ENCODE measurements at places on chromosomes 11 and 22.

GRCh38 chr22:22720201-22720723, 75.8 kb downstream of the GGTLC2 start:
- DNase-seq, result peak; percentile 31

GRCh38 chr11:20203831-20204230, 43.6 kb upstream of the DBX1 start:
- no peak for DNase-seq

DNA sequence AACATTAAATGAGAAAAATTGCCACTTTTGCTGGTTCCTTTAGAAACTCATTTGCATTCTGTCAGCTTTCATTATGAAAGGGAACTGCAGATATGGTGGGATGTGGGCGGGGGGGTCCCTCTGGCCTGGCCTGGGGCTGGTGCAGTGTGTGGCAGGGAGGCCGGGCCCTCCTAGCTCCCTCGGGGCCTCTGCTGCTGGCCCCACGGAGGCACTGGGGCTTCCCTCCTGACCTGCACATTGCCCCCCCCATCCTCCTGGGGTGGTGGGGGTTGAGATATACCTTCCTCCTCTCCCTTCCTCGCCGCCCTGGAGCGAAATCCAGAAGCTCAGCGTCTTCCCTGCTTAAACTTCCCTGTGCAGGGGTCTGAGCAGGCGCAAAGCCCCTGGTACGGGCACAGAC, 1005.9 kb downstream of the BRD1 start:
- no peak for DNase-seq

DNA sequence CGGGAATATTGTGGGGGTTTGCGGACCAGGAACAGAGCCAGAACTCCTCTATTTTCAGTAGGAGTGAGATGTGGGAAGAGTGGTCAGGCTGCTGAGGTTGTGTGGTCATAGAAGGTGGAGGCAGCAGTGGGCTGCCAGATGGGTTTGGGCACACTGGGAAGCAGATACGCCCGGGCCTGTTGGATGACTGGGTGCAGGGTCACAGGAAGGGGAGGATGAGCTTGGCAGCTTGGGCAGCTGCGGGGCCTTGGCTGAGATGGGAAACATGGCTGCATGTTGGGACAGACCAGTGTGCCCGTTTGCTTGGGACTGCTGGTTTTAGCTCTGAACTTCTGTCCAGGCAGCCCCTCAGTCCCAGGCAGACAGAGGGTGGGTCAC, 11.4 kb downstream of the SHANK3 start:
- DNase-seq, result no peak

GRCh38 chr11:27934830-27935145, 173.2 kb downstream of the KIF18A start:
- peak; percentile 99 for DNase-seq

- no peak for DNase-seq
These were observed 30.7 kb upstream of the TH start for GRCh38 chr11:2202071-2202899.

GRCh38 chr11:69644962-69645675, 4.2 kb downstream of the CCND1 start:
- no peak for DNase-seq

DNA sequence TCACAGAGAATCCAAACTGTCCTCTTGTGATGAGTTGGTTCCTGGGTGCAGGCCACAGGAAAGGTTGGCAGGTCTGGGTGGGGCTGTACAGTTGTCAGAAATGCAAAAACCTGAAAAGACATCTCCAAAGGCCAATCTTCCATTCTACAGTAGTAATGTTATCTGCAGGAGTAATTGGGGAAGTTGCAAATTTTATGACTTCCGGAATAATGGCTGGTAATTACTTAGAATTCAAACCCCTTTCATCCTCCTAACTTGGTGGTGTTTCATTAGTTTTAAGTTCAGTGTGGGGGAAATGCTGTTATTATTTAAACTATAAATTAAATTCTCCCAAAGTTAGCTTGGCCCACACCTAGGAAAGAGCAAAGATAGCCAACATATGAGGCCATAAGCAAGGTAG, 64.7 kb upstream of the FAT3 start:
- DNase-seq, result no peak

DNA sequence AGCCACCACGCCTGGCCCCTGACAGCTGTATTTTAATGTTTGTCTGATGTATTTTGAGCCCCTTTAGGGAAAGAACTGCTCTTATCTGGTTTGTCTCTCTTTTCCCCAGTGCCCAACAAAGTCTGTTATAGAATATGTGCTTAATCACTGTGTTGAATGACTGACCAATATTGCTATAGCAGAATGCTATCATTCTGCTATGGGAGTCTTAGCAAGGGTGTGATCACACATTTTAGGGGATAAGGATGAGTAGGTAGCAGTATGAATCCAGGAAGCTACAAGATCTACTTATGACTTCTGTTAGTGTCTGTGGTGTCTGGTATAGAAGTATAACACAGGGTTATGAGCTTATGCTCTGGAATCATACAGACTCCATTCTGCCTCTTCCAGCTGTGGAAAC, 117.5 kb upstream of the RRM1 start:
- no peak for DNase-seq

GRCh38 chr11:27995083-27995482, 112.9 kb downstream of the KIF18A start:
- DNase-seq, result no peak

- no peak for DNase-seq
These were observed 626.3 kb upstream of the LRRC4C start for GRCh38 chr11:42085736-42086135.

GRCh38 chr11:104165014-104165413, 1.1 kb upstream of the PDGFD start:
- no peak for DNase-seq

DNA sequence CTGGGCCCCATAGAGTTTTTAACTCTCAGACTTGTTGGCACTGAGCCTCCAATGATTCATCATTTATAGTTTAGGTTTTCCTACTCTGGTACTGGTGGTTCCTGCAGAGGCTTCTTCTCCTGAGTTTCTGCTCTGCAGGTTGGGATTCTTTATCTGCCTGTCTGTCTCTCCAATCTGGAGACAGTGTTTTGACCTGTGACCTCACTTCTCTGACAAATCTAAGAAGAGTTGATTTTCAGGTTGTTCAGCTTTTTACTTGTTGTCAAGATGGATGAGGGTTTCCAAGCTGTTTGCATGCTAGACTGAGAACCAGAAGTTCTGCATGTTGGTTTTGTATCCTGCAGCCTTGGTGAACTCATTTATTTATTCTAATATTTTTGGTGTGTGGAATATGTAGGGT, 63.9 kb downstream of the JAM3 start:
- DNase-seq, result no peak

DNA sequence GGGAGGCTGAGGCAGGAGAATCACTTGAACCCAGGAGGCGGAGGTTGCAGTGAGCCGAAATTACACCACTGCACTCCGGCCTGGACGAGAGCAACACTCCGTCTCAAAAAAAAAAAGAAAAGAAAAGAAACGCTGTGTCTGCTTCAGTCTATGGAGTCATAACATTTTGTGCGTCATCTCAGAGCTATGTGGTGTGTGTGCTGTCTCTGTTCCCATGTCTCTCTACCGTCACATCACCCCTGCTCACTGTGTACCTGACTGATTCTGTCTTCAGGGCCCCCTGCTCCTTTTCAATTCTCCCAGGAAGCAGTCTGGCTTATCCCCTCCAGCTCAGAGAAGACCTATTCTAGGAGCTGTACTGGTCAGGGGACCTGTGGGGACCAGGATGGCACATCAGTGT, 7.0 kb downstream of the BACE1-AS start:
- no peak for DNase-seq

DNA sequence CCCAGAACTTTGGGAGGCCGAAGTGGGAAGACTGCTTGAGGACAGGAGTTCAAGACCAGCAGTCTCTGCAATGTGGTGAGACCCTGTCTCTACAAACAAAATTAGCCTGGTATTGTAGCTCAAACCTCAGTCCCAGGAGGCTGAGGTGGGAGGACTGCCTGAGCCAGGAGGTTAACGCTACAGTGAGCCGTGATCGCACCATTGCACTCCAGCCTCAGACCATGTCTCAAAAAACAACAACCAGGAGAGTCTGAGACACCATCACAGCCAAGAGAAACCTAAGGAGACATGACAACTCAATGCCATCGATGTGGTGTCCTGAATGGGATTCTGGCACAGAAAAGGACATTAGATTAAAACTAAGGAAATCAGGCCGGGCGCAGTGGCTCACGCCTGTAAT, 28.3 kb upstream of the KDM2A start:
- DNase-seq, result no peak

DNA sequence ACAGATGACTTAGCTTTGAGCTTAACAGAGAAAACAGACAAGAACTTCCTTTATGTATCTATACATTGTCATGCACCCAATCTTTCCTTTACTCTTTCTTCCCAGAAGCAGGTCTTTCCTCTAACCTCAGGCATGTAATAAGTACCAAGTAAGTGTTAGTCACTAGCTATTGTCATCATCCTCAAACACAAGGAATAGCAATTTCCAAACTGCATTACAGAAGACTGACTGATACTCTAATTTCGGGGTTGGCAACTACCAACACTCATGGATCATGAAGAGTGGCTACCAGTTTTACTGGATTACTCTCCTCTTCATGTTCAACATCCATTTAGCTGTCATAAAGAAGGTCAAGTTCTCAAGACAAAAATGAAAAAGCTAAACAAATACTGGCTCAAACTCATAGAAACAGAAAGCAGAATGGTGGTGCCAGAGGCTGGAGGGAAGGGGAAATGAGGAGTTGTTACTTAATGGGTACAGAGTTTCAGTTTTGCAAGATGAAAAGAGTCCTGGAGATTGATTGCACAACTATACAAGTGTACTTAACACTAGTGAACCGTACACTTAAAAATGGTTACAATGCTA, 111.6 kb downstream of the SIK3 start:
- DNase-seq, result peak; percentile 79

DNA sequence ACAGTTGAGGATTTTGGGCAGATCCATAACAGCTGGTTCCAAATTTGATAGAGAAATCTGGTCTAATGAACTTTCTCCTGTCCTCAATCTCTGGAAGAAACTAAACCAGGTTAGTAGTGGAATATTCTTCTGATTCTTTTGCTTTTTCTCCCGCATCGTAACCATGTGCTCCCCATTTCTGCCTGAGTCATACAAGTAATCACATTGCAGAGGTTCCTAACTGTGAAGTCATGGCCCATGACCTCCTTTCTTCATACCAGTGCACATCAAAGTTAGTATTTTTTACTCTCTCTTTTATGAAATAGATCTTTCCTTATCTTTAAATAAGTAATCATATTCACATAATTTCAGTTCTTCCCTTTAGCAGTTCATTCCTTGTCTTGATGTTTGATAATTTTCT, 249.0 kb downstream of the DYNC2H1 start:
- DNase-seq, result peak; percentile 34

- no peak for DNase-seq
These were observed 95.7 kb downstream of the SCN3B start for GRCh38 chr11:123558536-123559315.

DNA sequence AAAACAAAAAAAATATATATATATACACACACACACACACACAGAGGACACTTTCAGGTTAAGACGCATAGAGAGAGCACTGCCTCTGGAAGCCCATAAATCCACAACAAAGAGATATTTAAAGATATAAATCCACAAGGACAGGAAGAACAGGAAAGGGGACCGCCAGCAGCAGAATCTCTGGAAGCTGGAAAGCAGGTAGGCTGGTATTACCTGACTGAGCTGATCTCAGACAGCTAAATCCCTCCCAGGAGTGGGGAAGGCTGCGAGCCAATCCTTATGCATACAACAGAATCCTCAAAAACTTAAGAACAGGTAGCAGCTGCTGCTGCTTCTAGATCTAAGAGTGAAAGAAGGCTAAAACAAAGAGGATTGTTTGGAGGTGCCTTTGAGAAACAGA, 1.8 kb upstream of the MCAT start:
- DNase-seq, result no peak

DNA sequence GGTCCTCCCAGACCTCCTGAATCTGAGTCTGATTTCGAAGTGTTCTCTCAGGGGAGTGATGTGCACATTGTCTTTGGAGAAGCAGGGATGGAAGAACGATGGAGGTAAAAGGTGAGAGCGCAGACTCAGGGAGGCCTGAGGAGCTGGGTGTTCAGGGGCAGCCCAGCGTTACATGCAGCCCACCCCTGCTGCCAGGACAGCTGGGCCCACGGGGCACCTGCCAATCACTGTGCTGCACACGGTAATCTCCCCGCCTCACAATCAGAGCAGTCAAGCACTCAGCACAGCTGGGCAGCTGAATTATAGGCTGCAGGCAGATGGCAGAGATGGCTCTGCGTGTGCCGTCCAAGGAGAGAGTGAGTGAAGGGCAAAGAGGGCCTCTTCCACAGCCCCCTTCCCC, 17.9 kb upstream of the HTR3A start:
- no peak for DNase-seq

GRCh38 chr11:125075900-125076317, 12.8 kb downstream of the SLC37A2 start:
- peak; percentile 76 for DNase-seq

- no peak for DNase-seq
These were observed 35.6 kb downstream of the BRD1 start for GRCh38 chr22:49792107-49792506.

- no peak for DNase-seq
These were observed 176.4 kb downstream of the FAM181B start for GRCh38 chr11:82557274-82557673.

- DNase-seq, result peak; percentile 72
These were observed 62.6 kb upstream of the PRSS23 start for GRCh38 chr11:86737737-86738136.

DNA sequence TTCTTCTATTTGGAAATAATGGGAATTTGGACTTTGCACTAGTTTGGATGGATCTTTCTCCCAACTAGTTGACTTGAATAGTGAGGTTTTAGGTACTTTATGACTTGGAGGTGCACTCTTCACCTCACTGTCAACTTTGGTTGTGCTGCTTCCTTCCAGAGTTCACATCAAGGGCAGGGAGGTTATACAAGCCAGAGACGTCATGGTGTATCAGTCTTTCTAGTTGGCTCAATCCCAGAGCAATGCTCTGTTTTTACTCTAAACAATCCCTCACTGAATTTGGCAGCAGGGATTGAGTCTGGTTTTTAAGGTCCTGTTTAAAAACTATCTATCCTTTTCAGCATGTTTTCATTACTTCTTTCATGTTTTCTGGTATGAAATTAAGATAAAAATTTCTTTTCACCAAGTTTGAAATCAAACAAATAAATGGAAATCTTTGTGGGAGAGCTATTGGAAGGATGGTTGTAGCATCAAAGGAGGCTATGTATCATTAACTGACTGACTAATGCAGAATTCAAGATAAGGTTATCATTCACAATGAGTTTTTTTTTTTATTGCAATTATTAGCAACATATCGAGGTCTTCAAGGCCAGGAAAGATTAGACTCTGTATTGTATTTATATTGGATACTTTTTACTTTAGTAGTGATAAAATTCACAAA, 28.0 kb upstream of the ZBED5 start:
- DNase-seq, result peak; percentile 59

DNA sequence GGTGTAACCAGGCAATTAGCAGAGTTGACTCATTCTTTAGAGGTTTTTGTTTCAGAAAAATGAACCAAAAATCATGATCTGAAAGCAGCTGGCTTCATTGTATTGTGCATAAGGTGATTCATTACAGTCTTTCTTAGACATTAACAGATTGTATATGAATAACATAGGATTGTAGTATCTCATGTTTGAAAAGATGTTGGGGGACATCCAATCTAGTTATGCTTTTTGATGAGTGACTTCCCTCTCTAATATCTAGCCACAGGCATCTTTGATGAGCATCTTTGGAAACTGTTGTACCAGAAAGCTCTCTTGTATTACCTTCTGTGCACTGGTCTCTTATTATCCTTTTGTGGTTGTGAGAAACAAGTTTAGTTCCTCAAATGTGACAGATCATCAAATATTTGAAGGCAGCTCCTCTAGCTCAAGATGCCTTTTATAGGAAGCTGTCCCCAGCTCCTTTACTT, 8.3 kb downstream of the GRK3 start:
- no peak for DNase-seq

GRCh38 chr11:93547773-93548172, 4.6 kb upstream of the SMCO4 start:
- DNase-seq, result no peak
